ENCODE measurements at places on chromosomes 12 and 14. TPM values are rescaled to one million over a fixed set of nuclear protein-coding genes. Genes with fewer than 3 reads are reported as not detected.

DNA sequence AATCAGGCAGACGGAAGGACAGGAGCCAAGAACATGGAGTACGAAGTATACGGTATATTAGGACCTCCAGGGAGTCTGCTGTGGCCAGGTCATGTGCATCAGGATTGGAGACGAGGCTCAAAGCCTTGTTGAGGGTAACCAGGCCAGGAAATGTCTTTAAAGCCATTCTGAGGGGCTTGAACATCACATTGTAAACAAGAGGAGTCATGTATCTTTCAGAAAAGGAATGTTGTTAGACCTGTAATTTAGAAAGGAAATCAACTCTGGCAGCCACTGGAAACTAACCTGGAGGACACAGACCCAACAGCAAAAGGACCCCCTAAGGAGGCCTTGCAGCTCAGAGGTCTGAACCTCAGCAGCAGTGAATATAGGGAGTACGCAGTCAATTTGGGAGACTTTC is 7.5 kb downstream of the MAP3K9 start:
- no peaks in the 10 kb centered on the region for H3K27me3 ChIP-seq
- no peak overlapping the region for H3K27ac ChIP-seq
- DNase-seq, result no peak
- H3K36me3 ChIP-seq, result no peaks in the 10 kb centered on the region
- H3K4me3 ChIP-seq, result no peak overlapping the region

- no peak overlapping the region for H3K27ac ChIP-seq
- DNase-seq, result no peak
- H3K4me1 ChIP-seq, result no peaks in the 10 kb centered on the region
- no peaks in the 10 kb centered on the region for H3K36me3 ChIP-seq
Observed at GRCh38 chr14:38187528-38187927, 20.2 kb upstream of the SSTR1 start.

The SLC5A8 gene
- total RNA-seq, result 0.15 TPM

- H3K36me3 ChIP-seq, result no peaks in the 10 kb centered on the region
- peak overlapping the region; percentile 65 for H3K4me3 ChIP-seq
- H3K27ac ChIP-seq, result peak overlapping the region; percentile 78
- peaks cover 3% of the 10 kb centered on the region for H3K4me1 ChIP-seq
- H3K27me3 ChIP-seq, result no peaks in the 10 kb centered on the region
Observed at GRCh38 chr14:53955671-53956426, 776 bp downstream of the BMP4 start.

- H3K4me3 ChIP-seq, result no peak overlapping the region
- H3K36me3 ChIP-seq, result no peaks in the 10 kb centered on the region
- H3K27ac ChIP-seq, result no peak overlapping the region
- H3K4me1 ChIP-seq, result no peaks in the 10 kb centered on the region
Observed at GRCh38 chr14:51202914-51203665, 37.0 kb upstream of the TMX1 start.

DNA sequence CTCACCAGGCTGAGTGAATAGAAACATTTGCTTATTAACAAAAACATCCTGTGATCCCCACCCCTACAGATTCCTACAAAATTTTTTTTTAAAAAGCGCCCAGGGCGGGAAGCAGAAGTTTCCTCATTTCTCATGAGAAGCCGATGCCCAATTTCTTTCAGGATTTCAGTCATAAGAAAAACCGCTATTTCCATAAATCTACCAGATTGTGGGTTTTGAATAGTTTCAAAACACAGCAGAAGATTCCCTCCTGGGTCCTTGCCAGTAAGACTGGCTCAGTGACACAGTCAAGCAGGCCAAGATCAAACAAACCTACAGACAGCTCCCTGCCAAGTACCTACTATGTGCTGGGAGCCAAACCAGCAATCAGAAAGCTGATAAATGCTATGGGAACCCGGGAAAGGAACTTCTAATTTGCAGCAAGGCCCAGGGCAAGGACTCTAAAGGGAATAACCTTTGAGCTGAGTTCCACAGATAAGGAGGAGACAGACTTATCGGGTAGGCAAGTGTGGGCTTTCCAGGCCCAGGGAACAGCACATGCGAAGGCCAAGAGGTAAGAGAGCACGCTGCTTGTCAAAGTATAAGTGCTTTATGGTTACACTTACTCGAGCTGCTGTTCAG is 68.7 kb downstream of the CCDC88C start:
- no peaks in the 10 kb centered on the region for H3K36me3 ChIP-seq
- H3K27me3 ChIP-seq, result no peaks in the 10 kb centered on the region
- H3K27ac ChIP-seq, result no peak overlapping the region
- DNase-seq, result no peak

DNA sequence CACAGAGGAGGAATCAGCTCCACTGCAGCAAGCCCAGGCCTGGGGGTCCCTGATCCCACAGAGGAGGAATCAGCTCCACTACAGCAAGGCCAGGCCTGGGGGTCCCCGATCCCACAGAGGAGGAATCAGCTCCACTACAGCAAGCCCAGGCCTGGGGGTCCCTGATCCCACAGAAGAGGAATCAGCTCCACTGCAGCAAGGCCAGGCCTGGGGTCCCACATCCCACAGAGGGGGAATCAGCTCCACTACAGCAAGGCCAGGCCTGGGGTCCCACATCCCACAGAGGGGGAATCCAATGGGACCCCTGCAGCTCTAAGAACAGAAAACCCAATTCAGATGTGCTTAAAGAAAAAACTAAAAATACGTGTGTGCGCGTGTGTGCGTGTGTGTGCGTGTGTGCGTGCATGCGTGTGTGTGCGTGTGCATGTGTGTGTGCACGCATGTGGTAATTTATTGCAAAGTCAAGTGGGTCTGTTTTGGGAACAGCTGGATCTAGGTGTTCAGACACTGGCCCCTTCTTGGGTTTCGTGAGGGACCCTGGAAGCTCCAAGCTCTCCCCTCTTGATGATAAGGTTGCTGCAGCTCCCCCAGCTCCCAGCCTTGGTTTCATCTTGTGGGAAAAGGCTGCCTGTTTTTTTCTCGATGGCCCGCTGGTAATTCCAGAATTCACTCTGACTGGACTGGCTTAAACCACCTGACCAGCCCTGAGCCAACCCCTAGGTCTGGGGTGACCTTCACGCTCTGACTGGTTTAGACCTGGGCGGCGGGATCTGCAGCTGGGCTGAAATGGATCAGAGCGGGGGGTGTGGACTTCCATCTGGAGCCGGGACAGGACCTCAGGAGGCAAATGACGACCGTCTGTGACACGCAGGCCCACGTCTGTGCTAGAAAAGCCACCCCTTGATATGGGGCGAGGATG is 47.1 kb downstream of the GALNT9 start:
- H3K4me3 ChIP-seq, result no peak overlapping the region
- H3K36me3 ChIP-seq, result no peaks in the 10 kb centered on the region
- peaks cover 3% of the 10 kb centered on the region for H3K4me1 ChIP-seq
- H3K27me3 ChIP-seq, result no peaks in the 10 kb centered on the region

The SLC6A13 gene
- not detected for total RNA-seq

DNA sequence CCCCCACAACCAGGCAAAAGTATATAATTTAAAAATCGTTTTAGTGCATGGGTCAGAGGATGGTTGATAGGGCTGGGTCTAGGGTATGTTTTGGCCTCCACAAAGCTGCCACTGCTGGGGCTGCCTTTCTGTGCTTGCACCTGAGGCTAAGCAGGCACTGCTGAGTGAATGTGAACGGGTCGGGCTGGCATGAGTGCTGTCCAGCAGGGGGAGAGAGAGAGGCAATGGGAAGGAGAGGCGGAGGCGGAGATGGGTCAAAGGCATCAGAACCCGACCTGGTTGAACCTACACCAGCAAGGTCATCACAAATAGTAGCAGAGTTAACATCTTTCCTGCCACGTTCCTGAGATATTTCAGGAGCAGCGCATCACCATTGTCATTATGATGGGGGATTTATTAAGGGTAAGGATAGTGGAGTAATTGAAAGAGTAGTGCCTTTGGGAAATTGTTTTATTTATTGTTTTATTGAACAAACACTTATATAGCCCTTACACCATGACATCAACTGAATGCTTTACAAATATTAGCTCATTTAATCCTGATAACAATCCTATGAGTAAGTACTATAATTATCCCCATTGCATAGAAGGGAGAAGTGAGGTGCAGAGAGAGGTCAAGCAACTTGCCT is 5.8 kb upstream of the NRXN3 start:
- no peaks in the 10 kb centered on the region for H3K27me3 ChIP-seq
- no peaks in the 10 kb centered on the region for H3K4me1 ChIP-seq
- H3K36me3 ChIP-seq, result no peaks in the 10 kb centered on the region
- H3K4me3 ChIP-seq, result no peak overlapping the region
- DNase-seq, result no peak
- H3K27ac ChIP-seq, result no peak overlapping the region

DNA sequence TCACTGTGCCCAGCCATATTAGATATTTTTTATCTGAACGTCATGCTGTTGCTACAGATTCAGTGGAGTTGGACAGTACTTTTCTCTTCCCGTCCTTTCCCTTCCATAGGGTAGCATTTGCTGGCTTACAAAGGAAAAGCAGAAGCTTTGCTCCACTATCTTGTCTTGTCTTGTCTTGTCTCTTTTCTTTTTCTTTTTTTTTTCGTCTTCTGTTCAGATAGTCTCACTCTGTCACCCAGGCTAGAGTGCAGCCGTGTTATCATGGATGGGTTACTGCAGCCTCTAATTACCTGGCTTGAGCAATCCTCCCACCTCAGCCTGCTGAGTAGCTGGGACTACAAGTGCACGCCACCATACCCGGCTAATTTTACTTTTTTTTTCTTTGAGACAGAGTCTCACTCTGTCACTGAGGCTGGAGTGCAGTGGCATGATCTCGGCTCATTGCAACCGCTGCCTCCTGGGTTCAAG is 21.1 kb downstream of the OR10G3 start:
- H3K4me1 ChIP-seq, result no peaks in the 10 kb centered on the region
- no peak for DNase-seq
- no peak overlapping the region for H3K4me3 ChIP-seq
- no peaks in the 10 kb centered on the region for H3K36me3 ChIP-seq
- H3K27ac ChIP-seq, result no peak overlapping the region
- no peaks in the 10 kb centered on the region for H3K27me3 ChIP-seq

DNA sequence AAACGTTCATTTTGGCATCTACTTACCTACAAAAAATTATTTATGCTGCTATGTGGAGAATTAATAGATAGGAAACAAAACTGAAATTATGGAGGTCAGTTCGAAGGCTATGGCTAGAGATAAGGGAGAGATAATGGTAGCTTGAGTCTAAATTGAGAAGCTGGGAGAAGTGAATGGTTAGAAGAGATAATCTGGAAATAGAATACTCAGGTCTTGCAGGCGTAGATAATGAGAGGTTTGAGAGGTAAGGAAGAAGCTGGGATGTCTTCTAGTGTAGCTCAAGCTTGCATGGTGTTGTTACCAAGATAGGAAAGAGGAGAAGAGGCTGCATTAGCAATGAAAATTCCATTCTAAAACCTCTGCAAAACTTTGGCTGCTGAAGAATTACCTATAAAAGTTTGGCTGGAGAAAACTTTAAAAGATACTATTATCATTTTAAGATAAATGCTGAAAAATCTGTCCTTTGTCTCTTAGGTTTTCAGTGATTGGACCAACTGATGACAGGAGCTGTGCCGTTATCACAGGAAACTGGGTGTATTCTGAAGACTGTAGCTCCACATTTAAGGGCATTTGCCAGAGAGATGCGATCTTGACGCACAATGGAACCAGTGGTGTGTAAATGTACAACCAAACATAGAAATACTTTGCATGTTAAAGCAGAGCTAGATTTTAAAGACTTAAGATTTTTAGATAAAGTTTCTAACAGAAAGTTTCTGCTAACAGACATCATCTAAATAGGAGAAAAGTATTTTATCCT is 14.1 kb downstream of the KLRF2 start:
- no peaks in the 10 kb centered on the region for H3K27me3 ChIP-seq
- no peak overlapping the region for H3K4me3 ChIP-seq
- no peaks in the 10 kb centered on the region for H3K36me3 ChIP-seq
- no peak overlapping the region for H3K27ac ChIP-seq
- H3K4me1 ChIP-seq, result no peaks in the 10 kb centered on the region

DNA sequence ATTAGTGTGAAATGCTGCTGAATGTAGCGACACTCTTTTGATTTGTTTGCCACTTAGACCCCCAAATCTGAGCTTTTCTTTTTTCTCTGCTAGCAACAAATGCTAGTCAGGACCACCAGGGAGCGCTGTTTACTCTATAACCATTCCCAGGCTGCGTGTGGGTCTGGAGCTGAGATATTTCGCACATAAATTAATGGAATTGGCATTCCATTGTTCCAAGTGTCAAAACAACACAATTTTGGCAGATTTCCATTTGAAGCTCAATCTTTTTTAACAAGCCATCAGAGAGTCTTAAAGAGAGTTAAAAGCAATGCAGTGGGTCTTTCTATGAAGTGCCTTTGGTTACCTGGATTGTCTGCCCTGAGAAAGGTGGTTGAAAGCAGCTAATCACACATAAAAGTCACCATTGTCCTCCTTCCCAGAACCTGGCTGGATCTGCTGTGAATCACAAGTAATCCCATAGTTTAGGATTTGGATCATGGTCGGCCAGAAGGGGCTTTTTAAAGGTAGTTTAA is 7.4 kb upstream of the TMEM132C start:
- H3K27me3 ChIP-seq, result no peaks in the 10 kb centered on the region
- H3K4me1 ChIP-seq, result no peaks in the 10 kb centered on the region
- peak; percentile 21 for DNase-seq
- H3K27ac ChIP-seq, result no peak overlapping the region
- H3K4me3 ChIP-seq, result no peak overlapping the region

DNA sequence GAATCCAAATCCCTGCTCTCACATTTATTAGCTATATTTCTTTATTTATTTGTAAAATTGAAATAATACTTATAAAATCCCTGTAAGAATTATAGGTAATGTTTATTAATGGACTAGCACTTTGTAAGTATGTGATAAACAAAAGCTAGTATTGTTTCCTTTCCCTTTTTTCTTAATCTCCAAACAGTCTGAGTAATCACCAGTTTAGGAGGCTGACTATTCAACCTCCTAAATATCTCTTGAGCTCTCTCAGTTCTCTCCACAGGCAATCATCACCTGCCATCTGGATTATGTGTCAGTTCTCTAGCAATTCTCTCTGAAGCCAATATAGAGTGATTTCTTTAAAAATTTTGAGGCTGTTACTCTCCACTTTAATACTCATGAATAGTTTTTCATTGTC is 9.2 kb upstream of the LYZ start:
- H3K27ac ChIP-seq, result no peak overlapping the region
- no peak for DNase-seq
- H3K4me1 ChIP-seq, result no peaks in the 10 kb centered on the region
- H3K27me3 ChIP-seq, result no peaks in the 10 kb centered on the region
- no peaks in the 10 kb centered on the region for H3K36me3 ChIP-seq
- no peak overlapping the region for H3K4me3 ChIP-seq

GRCh38 chr14:103348154-103348553 is 14.1 kb downstream of the EIF5 start:
- no peak overlapping the region for H3K4me3 ChIP-seq
- no peaks in the 10 kb centered on the region for H3K27me3 ChIP-seq
- H3K4me1 ChIP-seq, result peaks cover 7% of the 10 kb centered on the region
- no peak overlapping the region for H3K27ac ChIP-seq
- H3K36me3 ChIP-seq, result no peaks in the 10 kb centered on the region

The PTPN6 gene
- total RNA-seq, result 5.7 TPM

DNA sequence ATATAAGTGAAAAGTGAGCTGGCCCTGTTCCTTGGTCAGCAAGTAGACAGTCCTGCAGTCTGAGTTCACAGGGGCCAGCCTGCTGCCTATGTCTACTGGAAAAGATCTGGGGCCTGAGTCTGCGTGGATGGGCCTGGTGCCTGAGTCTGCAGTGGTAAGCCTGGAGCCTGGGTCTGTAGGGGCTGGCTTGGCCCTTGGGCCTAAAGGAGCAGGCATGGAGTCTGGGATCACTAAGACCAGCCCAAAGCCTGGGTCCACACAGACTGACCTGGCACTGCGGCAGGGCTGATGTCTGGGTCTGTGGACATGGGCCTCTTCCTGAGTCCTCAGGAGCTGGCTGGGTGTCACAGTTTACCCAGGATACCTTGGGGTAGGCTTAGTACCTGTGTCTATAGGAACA is 95.4 kb downstream of the KLHL28 start:
- no peaks in the 10 kb centered on the region for H3K36me3 ChIP-seq
- DNase-seq, result no peak
- no peaks in the 10 kb centered on the region for H3K4me1 ChIP-seq
- no peak overlapping the region for H3K27ac ChIP-seq
- no peak overlapping the region for H3K4me3 ChIP-seq
